ENCODE measurements at places on chromosomes 6 and 20. TPM values are rescaled to one million over a fixed set of nuclear protein-coding genes. Genes with fewer than 3 reads are reported as not detected.

OXT gene
- not detected for polyA plus RNA-seq

SLC17A4 gene
- 0.14 TPM for polyA plus RNA-seq

HAO1 gene
- 0.22 TPM for polyA plus RNA-seq

ABCF1 gene
- 55.7 TPM for polyA plus RNA-seq

GGTLC1 gene
- not detected for polyA plus RNA-seq

POM121L2 gene
- polyA plus RNA-seq = not detected

HLA-DOB gene
- polyA plus RNA-seq = 0.29 TPM

SFT2D1 gene
- 74.0 TPM for polyA plus RNA-seq

MDFI gene
- polyA plus RNA-seq = 30.5 TPM

CPNE5 gene
- 7.7 TPM for polyA plus RNA-seq

KCNK16 gene
- not detected for polyA plus RNA-seq

Data from left renal pelvis (tissue), 4 donors.